ENCODE measurements at places on chromosomes 7 and 10.

DNA sequence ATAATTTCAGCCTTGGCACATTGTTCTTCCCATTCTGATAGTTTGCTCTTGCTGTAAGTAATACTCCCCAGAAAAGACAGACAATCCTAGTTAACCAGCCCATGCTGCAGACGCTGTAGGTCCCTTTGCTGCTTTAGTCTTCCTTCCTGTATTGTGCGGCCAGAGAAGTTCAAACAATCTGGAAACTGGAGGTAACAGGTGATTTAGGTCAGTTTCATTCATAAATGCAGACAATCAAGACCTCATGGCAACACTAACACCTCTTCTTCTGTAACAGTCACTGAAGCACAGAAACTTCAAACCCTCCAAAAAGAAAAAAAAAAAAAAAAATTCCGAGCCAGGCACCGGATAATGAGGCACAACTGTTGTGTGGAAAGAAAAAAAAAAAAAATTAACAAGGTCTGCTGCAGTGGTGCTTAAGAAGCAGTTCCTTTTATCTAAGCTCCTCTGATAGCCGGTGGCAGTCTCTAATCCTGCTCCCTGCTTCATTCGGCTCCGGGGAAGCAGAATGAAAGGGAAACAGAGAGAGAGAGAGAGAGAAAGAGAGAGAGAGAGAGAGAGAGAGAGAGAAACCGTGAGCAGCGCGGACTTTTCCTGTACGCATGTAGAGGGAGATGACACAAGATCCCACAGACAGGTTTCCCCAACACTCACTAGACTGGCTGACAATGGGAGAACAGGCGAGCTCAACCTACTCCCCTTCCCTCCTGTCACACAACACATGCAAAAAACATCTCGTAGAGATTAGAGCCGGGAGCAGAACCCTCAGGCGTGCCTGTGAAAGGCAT lies at the start of gene SEMA3A:
Gene SEMA3A (minus strand): TSS at position 306 of the 788 bp plus-strand sequence. CDS start 203 bp downstream, at position 103.
- ATAC-seq: peak; percentile 17

GRCh38 chr7:1923409-1924257 lies 253.6 kb downstream of the ELFN1 start:
- ATAC-seq: no peak

DNA sequence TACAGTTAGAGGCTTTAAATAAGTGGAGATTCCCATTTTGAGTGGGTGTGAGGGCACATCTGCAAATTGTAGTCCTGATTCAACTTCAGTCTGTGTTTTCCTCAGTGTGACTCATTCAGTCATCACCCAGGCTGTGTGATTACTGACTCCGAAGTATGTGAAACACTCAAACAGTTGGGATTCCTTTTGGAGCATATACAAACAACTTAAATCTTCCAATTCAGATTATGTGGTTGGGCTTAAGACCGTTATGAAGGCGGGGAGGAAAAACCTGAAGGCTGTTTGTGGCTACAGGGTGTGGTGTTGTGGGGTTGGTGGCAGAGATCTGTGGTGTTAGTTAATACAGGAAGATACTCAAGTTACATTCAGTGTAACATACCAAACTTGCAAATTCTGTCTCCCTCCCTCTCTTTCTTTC lies 259.7 kb upstream of the FERD3L start:
- ATAC-seq: no peak

DNA sequence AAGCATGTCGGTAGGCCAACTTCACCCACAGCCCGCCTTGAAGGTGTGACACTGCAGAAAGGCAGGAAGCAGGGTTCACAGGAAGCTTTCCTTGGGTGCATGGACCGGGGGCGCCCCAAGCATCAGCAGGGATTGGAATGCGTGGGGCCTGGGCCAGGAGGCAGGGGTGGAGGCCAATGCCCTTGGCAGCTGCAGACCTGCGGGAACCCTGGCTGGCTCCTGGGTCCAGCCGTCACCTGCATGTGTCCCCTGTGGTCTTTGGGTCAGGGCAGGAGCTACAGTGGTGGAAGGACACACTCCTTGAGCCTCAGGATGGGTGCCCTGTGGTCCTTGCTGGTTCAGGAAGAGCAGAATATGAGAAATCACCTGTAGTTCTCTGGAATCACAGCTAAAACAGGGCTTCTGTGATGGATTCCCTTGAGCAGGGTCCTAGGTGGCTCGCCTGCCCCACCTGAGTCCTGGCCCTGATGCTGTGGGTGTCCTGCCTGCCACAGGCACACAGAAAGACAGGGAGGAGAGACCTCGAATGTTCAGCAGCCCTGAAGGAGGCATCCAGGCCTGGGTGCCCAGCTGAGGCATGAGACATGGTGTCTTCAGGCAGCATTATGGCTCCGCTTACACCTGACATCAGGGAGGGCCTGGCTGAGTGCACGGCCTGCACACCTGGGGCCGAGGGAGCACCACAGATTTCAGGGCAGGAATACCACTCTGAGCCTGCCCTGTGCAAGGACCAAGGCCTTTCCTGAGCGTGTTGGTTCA lies 15.1 kb downstream of the ANTXRL start:
- no peak for ATAC-seq

All from activated CD4-positive, CD25-positive, alpha-beta regulatory T cell treated with anti-CD3 and anti-CD28 coated beads, Interleukin-2, amount 50 U/mL, for 24 hours (primary cell).